Sciatic nerve (tissue), 2 donors: ENCODE measurements at places on chromosomes 1 and 21.

DNA sequence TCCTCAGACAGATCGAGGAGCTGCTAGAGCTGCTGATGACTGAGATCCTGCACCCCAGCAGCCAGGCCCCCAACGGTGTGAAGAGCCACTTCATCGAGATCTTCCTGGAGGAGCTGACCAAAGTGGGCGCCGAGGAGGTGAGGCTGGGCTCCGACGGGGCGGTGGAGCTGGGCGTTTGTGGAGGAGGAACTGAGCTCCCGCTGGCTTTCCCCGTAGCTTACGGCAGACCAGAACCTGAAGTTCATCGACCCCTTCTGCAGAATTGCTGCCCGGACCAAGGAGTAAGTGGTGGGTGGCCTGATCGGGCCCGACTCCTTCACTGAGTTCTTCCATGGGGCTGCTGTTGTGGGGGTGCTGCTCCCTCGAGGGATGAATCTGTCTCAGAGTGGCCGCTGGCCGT is 8.0 kb downstream of the RRP1 start:
- DNase-seq = no peak

- DNase-seq = no peak
Observed at GRCh38 chr1:226649780-226650179, 89.3 kb downstream of the ITPKB start.

DNA sequence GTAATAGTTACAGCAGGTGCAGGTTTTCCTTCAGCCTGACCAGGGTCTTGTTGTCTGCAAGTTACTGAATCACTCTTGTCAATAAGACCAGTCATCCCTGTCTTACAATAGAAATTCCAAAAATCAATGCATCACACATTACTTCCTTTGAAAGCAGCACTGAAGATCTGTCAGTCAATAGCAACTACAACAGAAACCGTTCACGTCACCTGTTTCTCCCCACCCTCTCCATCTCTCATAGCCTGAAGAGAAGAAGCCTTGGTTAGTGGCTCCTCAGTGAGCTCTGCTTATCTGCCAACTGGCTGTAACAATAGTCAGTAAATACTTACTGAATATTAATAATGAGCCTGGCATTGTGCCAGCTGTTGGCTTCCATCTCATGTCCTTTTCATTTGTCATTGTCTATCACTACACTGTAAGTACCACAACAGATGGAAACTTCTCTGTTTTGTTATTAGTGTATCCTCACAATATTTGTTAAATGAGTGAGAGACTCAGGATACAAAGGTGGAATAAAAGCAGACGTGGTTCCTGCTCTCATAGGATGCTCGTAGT is 195.2 kb downstream of the S1PR1 start:
- no peak for DNase-seq

DNA sequence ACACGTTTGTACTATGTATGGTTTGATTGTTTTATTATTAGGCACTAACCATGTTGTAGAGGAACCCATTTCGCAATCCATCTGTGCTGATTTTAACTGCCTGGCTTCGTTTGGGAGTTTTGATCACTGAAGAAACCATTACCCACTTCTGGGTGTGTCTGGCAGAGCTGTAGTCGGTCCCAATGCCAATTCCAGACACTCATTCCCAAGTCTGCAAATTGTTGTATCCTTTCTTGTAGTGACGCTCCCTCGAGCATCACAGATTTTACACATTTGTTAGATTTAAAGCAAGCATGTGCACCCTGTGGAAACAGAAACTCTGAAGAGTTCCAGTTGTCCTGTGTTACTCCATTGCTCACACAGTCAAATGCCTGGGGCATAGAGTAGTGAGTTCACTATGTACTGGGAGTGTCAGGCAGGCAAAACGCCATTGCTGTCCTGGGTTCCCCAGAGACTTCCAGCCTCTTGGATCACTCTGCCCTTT is 31.0 kb upstream of the EFCAB14 start:
- DNase-seq = no peak

- DNase-seq = no peak
Observed at GRCh38 chr1:189693140-189693539, 784.5 kb downstream of the BRINP3 start.

GRCh38 chr1:230067419-230067870 is 407 bp downstream of the GALNT2 start:
- peak; percentile 74 for DNase-seq
